ENCODE measurements at places on chromosomes 6 and 20.

DNA sequence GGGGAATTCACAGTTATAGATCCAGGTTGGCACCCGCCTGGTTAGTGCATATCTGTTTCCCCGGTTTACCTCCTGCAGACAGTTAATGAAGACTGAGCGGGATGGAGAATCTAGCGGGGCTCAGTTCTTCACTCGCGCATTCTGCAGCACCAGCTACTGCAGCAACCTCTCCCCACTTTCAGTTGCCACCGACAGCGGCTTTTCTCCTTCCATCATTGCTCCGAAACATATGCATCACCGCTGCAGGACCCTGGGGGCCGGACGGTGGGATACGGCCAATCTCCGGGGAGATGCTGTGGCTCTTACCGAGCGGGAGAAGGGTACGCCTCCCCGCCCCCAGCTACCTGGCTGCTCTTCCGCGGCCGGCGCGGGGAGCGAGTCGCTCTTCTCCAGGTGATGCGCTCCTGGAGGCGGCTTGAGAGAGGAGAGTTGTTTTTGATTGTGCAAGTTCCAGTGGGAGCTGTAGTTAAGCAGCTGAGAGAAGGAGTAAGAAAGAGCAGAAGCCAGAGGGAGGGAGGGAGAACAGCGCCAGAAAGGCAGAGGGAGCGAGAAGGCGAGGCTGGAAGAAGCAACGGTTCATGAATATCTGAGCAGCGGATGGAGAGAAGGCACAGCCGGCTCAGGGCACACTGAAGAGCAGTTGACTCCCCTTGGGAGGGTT is at the start of gene SGK1:
Gene SGK1 (minus strand): TSS at position 642 of the 661 bp plus-strand sequence. CDS start 652 bp downstream, outside the sequence.
- no peak for DNase-seq

- no peak for DNase-seq
Observed at GRCh38 chr20:62410746-62411478, 3.8 kb upstream of the CABLES2 start.

DNA sequence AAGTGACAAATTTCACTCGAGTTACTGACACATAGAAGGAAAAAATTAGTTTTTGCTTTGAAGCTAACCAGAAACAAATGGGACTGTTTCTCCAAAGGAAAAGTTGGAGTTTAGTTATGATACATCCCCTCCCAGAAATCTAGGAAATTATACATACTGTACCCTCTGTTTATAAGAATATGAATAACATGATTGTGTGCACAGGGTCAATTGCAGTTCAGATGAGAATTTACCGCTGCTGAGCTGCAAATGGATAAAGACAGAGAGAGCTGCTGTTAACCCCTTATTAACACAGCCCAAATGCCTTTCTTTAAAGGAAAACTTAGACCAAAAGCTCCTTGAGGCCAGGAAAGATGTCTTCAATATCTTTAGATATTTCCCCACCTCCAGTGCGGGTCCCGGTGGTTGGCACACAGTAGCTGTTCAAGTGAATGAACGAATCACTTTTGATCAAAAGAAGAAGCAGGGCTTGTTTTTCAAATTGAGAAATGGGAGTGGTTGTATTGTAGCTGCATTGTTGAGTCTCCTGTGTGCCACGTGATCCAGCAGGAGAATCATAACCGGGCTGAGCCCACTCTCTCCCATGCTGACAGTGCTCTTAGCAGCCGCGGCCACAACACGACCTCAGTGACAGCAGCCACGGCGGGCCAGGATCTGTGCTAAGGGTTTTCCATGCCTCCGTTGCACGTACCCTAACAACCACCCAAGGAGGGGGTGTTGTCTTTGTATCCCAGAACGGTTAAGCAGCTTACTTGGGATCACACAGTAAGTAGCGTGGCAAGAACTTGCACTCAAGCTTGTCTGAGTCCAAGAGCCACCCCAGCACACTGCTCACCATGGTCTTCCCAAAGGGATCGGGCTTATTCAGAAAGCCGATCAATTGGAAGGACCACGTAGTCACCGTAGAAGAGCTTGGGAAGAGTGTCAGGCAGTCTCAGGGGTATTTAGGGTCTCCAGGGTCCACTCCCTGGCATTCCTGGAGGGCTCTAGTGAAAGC is 53.5 kb upstream of the BMP6 start:
- no peak for DNase-seq

DNA sequence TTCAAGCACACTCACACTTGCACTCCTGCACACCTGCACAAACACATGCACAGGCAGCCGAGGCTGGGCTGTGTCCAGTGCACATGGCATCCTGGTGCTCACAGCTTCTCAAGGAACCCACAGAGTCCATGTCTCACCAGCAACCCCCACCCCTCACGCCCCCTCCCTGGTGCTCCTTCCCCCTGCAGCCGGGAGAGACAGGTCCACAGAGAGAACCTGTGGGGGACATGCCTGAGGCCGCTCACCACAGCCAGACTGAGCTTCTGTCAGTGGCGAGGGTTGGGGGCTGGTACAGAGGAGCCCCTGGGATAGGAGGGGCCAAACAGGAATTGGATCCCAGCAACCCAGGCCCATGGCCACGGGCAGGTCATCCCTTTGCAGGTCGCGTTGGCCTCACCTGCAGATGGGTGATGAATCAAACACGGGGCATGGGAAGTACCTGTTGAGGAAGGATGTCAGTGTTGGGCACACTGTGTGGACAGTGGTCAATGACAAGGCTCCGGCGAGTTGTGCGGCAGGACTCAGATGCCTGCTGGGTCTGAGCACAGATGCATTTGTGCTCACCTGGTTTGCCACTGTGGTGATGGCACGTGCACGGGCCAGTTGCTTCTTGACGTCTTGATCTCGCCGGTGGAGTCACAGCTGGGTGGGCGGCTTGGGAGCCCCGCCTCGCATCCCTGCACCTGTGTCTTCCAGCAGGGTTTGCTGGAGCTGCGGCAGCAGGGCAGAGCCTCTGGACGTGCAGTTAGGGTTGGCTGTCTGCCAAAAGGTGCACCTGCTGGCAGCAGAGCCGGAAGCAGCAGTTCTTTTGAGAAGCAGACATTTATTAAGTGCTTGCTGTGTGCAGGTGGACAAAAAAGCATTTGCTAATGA is 113.0 kb downstream of the ERMARD start:
- DNase-seq: no peak

- no peak for DNase-seq
Observed at GRCh38 chr6:138509371-138509770, 10.1 kb upstream of the NHSL1 start.

DNA sequence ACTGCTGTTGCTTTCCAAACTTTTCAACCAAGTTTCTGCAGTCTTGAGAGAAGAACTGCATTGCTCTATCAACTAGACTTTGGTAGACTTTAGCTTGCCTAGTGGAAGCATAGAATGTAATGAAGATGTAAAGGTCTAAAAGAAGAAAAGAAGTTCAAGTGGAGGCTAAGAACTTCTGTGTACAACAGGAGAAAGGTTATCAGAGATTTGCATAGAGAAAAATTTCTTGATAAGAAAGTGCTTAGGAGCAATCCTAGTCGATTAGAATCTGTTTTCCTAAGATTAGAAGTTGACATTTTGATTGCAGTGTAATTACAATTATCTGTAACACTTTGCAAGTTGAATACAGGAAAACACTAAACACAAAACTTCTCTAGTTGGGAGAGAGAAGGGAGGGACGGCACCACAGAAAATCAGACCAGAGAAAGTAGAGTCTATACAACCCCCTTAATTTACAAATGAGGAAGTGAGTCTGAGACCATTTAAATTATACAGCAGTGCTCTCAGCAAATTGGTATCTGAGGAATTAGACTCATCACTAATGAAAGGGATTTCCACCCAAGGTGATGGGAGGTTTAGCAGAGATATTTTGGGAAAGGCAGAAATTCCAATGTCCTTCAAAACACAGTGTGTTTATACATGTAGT is 194.3 kb upstream of the MARCKS start:
- DNase-seq: no peak

DNA sequence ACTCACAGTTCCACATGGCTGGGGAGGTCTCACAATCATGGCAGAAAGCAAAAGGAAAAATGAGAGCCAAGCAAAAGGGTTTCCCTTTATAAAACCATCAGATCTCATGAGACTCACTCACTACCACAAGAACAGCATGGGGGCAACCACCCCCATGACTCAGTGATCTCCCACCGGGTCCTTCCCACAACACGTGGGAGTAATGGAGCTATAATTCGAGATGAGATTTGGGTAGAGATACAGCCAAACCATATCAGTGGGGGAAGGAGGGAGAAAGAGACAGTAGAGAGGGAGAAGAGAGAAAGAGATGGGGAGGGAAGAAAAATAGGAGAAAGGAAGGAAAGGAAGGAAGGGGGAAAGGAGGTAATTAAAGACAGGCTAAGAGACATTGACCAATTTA is 30.1 kb downstream of the GMDS start:
- DNase-seq: no peak

DNA sequence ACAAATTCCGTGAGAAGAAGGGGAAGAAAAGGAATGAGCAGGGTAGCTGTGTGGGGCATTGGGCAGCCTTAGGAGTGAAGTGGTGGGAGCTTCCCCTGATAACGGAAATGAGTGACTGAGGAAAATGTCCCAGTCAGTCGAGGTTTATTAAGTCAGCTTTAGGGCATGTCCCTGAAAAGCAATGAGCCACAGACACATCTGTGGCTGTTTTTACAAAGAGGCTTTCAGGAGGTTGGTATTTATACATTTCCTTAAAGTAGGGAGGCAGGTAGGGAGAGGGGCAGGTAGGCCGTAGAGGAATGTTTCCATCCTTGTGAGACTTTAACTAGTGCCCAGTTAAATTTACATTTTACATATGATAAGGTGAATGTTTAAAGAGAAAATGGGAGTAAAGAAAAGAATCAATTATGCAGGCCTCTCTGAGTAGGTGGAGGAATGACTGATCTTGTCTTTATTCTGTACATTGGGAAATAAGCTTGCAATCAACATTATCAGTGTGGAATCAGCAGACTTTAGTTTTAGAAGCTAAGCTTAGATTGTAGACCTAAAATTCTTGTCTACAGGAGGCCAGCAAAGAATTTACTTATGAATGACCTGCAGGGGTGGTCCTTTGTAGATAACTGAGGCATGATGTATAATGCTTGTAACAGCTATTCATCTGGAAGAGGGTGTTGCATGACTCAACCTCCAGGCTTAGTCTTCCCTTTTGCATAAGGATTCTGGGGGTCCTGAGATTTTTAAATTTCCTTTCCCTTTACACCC is 18.5 kb downstream of the SLC22A2 start:
- DNase-seq: no peak

DNA sequence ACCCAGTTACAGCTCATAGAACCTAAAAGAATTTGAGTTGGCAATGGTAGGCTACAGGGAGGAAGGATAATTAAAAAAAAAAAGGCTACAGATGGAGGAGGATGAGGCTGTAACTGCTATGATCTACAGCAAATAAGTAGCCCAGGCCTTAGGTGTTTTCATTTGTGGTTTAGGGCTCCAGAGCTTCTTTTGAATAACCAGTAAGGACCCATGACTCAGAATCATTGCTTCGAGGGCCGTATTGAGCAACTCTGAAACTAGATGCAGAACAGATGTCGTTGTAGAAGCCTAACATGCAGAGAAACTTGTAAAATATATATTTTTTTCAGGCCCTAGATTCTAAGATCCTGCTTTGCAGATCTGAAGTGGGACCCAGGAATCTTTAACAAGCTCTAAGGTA is 19.0 kb upstream of the ASIP start:
- DNase-seq: peak; percentile 95

DNA sequence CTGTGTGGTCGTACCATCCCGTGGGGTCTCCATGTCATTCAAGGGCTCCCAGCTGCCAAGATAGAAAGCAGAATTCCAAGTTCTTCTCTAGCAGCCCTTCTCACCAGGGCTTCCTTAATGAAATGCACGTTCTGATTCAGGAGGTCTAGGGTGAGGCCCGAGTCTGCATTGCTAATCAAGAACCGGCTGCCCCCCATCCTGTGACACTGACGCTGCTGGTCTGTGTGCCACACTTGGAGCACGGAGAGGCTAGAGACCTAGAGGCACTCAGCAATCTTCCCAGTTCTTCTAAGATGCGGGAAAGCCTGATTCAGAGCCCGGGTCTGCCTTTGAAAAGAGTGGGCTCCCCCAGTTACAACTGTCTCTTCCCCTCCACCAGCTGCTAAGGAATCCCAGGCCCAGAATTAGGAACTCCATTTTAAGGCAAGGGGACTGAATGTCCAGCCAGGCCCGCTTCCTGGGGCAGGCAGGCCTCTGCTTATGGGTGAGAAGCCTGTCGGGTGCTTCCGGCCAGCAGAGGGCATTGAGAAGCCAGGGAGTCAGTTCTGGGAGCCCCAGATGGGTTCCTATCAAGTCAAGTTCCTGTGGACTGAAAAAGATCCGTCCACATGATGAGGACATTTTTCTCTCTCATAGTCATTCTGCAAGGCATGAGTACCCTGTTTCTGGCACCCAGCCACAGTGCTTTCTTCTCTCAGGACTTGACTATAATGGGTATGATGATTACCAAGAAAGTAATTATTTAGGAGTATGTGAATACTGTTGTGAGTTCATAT is 69.8 kb upstream of the RIN2 start:
- no peak for DNase-seq

DNA sequence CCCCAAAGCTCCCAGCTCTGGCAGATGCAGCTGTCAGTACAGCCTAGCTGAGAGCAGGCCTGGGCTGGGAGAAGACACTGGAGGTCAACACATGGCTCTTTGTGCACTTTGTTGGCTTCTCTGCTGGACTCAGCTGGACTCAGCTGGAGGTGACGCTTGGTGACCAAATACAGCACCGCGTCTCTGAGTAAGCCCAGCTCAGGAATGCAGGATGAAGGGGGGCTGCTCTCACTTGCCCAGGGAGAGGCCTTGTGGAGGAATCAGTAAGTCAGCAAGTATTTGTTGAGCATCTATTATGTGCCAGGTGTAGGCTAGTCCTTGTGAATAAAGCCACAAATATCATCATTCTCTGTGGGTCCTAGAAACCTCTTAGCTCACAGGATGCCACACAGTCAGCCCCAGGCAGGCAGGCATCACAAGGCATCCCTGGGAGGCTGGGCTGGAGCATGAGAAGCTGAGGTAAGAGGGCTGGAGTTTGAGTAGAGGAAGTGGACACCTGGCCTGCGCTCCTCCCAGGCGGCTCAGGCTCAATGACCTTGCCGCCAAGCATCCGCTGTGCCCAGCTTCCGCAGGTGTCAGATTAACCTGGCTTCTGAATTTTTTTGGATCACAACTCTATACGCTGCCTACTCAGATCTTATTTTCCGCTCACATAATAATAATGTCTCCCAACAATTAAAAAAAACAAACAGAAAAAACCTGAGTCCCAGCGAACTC is 95.4 kb downstream of the TMEM170B start:
- no peak for DNase-seq

GRCh38 chr20:50302341-50303057 is 111.9 kb downstream of the CEBPB start:
- DNase-seq: no peak

DNA sequence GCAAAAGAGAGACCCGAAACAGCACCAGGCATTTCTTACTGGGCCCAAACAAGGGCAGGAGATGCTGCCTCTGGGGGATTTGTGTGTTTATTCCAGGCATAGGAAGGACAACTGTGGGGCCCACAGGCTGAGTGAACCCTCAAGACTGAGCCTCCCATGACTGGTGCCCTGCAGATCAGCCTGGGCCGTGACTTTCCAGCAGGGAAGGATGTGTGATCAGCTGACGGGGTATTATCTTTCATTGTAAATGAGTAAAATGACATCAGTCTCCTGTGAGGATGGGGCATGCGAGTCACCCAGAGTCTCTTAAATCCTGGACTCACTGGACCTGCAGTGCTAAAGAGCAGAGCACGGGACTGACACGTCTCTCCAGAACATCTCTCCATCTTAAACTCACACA is 3.9 kb upstream of the TEAD3 start:
- DNase-seq: no peak
